ENCODE measurements at places on chromosomes 5 and 9. TPM values are rescaled to one million over a fixed set of nuclear protein-coding genes. Genes with fewer than 3 reads are reported as not detected.

The NPDC1 gene
- 4.8 TPM for total RNA-seq

The ADRB2 gene
- total RNA-seq, result 5.1 TPM

The C9 gene
- not detected for total RNA-seq

The CKMT2 gene
- 1.7 TPM for total RNA-seq

The EQTN gene
- total RNA-seq, result not detected

The PCDHB8 gene
- total RNA-seq, result 10.4 TPM

DNA sequence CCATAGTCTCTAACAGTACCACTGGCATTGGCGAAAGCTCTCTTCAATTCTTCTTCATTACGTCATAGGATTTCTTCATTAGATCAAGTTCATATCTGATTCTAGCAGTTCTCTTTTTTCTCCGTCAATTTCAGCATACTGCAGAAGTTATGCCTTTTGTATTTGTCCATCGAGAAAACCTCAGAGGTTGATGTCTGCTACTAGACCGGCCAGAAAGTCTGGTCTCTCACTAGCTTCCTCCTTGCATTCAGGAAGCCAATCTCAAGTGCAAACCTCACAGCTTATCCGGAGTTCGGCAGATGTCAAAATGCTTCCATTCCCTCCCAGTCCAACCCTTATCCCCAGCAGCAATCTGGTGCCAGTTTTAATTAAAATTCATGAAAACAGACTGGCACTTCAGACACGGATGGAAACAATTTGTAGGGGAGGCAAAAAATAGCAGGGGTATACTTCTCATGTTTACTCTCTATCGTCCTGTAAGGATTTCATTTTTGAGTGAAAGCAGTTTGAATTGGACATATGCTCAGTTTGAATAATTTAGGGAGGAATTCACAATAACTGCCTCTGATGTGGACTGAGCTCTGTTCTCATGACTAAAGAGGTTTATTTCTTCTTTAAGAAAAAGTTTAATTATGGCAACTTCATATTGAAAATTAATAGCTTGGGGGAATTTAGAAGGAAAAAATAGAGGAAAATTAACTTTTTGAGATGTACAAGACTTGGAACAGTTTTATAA, 56.4 kb upstream of the TMC1 start:
- no peak for DNase-seq

DNA sequence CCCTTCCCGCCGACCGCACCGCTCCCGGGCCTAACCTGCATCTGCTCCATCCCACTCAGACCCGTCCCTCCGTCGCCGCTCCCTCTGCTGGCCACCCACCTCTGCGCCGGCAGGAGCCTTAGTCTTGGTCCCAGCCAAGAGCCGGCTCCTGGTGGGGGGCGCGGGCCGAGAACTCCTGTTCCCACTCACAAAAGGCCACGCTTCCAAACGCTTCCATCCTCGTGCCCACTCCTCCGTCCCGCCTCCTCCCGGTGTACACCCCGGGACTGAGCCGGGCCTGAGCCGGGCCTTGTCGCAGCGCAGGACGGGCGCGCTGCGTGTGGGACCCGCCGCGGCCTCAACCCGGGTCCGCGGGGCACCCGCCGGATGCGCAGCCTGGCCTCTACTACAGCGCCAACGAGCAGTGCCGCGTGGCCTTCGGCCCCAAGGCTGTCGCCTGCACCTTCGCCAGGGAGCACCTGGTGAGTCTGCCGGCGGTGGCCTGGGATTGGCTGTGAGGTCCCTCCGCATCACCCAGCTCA, 7.5 kb downstream of the ADAMTS13 start:
- no peak for DNase-seq

DNA sequence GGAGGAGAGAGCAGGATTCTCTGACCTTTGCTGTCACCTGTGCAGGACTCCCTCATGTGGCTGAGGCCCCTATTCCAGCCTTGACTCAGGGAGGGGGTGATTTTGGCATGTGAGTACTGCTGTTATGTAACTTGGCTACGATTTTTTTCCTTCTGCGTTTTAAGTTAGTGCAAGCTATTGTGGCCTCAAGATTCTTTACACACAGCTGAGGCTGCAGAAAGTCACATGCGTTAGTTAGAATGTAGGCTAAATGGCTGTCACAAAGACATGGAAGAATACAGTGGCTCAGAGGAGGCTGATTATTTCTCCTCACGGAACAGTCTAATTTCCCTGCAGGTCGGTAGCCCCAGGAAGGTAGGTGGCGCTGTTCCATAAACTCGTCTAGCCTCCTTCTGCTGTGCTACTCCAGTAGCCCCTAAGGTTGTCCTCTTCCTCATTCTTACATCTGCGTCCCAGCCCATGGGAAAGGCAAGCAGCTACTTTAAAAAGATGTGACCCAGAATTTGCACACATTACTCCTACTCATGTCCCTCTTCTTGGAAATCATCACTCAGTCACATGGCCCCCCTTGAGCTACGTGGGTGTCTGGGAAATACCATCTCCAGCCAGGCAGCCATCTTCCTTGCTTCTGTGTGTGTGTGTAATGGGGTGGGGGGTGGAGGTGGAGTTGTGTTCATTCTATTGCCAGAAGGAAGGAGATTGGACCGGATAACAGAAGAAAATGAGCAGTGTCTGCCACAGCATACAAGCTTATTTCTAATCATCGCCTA, 486.6 kb downstream of the CCDC171 start:
- no peak for DNase-seq

GRCh38 chr9:8871396-8871795, 1071.8 kb upstream of the DMAC1 start:
- DNase-seq, result no peak

- no peak for DNase-seq
These were observed 107.0 kb downstream of the CDH6 start for GRCh38 chr5:31300501-31300900.

GRCh38 chr5:132419502-132420468, 50.3 kb downstream of the SLC22A5 start:
- peak; percentile 72 for DNase-seq

GRCh38 chr5:180129291-180130190, 58.0 kb upstream of the RNF130 start:
- no peak for DNase-seq

DNA sequence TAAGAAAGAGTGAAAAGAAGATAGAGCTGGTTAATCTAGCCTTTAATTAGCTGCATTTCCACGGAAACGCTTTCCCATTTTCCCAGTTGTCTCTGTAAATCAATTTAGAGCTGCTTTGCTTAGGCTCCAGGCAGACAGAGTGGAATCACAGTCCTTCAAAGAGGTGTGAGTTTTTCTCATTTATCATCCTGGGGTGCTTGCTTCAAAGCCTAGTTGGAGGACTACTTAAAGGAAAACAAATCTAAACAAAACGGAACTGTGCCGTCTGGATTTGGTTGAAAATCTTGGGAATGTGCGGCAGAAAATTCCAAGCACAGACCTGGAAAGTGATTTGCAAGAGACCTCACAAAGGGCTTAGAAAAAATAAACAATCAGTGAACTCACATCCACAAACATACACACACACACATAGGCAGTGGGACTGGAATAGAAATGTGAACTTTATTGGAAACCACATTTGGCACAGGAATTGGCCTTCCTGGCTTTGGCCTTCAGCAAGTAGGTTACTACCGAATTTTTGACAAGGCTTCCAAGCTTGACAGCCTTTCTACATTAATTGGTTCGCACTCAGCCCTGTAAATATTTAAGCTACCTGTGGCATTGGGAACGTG, 235.2 kb upstream of the SLC24A2 start:
- peak; percentile 9 for DNase-seq

DNA sequence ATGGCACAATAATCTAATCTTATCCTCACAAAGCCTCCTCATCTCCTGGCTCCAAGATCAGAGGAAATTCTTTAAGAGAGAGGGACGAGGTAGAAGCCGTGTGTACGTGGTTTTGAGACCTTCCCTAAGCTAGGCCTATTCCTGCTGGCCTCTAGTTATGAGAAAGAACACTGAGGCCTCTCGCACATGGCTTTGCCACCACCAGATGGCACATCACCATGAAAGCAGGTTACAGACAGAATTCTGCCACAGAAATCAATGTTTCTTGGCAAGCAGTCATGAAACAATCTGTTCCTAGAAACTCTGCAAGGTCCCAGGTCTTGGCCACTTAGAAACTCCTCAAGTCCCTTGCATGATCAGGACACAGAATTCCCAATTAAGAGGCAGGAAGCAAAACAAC, 268.2 kb upstream of the TAS2R1 start:
- DNase-seq, result peak; percentile 53

DNA sequence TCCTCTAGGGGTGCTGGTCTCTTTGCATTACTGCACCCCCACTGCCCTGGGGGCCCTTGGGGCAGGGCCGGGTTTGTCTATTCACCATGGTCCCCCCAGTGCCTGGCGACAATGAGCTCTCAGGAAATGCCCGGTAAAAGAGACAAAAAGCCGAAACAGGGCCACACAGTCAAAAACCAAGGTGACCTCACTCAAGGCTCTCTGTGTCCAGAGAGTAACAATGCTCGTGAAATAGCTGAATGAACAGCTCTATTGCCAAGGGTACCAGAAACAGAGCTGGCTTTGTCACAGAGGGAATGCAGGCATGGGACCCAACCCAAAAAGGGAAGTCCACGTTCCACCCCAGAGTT, 16.0 kb downstream of the SH3PXD2B start:
- no peak for DNase-seq

GRCh38 chr9:130779153-130779855, 55.8 kb upstream of the ABL1 start:
- peak; percentile 39 for DNase-seq

Data from myocyte (in vitro differentiated cells).